ENCODE measurements at places on chromosomes 1 and 21.

DNA sequence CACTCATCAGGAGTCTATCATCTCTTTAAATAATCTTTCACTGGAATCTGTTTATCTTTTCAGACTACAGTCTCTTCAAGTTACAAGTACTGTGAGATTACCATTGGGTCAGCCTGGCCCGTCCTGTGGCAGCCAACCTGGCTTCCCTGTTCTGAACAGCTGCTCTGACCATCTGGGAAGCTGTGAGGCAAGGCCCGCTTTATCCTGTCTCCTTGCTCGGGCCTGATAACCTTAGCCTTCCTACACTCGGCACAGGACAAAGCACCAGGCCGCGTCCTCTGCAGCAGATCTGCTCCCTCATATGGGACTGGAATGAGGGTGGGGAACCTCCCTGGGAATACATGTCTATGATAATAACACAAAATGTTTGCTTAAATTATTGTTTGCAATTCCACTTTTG lies 113.3 kb downstream of the PTPN14 start:
- no peak for DNase-seq

- DNase-seq = no peak
Observed at GRCh38 chr1:222631611-222632208, 13.8 kb downstream of the MIA3 start.

DNA sequence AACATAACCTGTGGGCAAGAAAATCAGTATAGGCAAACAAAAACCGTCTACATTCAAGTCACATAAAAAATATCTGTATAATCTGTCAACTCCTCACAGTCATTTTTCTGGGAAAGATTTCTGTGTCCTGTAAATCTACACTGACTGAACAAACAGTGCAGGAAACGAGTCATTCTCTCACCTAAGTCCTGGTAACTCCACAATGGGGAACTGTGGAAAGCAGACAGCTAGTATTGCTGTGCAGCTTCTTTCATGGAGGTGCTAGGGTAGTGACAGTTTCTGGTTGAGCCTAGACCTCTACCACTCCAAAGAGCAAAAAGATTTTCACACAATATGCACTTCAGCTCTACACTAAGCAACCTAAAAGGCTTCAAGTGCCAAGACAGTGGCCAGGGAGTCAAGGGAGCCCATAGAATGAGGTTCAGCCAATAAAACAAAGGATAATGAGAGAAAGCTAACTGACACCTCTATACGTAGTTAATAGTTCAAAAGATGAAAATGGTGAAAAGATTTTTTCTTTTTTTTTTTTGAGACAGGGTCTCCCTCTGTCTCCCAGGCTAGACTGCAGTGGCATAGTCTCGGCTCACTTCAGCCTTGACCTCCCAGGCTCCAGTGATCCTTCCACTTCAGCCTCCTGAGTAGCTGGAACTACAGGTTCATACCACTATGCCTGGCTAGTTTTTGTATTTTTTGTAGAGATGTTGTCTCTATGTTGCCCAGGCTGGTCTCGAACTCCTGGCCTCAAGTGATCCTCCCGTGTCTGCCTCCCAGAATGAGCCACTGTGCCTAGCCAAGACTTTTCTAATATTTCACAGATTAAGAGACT lies 5.5 kb downstream of the PTP4A2 start:
- DNase-seq = no peak

DNA sequence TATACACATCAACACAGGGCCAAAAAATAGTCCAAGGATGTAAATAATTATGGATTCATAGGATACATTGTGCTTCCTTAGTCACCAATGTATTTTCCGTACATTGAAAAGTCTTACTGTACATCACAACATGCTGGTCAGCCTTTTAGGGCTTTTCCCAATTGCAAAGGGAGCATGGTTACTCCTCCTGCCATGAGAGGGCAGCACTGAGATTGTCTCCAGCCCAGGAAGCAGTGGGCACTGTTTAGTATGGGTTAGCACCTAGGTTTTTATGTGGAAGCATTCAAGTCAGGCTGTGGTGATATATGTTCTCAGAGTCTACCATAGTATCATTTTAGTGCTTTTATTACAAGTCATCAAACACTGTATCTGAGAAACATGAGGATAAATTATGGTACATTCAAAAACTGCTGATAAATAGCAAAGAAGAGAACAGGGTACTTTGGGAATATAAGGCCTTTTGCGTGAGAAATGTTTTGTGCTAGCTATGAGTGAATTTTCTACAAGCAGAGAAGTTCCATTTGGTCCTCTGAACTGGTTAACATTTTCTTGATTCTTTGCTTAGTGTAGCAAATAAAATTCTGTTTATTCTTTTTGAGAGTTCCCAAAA lies 34.0 kb downstream of the ST6GALNAC5 start:
- peak; percentile 30 for DNase-seq

GRCh38 chr1:102628109-102628613 lies 480.2 kb downstream of the COL11A1 start:
- DNase-seq = no peak

GRCh38 chr1:6747674-6748073 lies 37.6 kb upstream of the CAMTA1 start:
- no peak for DNase-seq

DNA sequence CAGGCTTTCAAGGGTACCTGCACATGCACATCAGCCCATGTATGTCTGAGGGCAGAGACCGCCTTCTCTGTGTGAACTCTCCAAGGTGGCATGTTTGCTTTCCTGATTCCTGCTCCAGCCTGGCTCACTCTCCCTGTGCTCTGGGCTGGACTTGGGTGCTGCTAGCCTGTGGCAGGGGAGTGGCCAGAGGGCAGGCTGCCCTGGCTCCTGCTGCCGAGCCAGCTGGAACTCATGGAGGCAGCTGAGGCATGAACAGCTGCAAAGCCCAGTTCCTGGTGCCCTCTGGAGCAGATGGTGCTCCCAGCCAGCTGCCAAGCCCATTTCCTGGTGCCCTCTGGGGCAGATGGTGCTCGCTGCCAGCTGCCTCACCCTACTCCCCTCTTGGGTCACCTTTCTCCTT lies 7.6 kb downstream of the UBL4B start:
- no peak for DNase-seq

- DNase-seq = no peak
Observed at GRCh38 chr1:219537223-219537631, 75.7 kb downstream of the ZC3H11B start.

GRCh38 chr21:33433425-33434114 lies 30.4 kb downstream of the IFNGR2 start:
- no peak for DNase-seq

- DNase-seq = no peak
Observed at GRCh38 chr1:209775678-209776077, 8.7 kb downstream of the C1orf74 start.

DNA sequence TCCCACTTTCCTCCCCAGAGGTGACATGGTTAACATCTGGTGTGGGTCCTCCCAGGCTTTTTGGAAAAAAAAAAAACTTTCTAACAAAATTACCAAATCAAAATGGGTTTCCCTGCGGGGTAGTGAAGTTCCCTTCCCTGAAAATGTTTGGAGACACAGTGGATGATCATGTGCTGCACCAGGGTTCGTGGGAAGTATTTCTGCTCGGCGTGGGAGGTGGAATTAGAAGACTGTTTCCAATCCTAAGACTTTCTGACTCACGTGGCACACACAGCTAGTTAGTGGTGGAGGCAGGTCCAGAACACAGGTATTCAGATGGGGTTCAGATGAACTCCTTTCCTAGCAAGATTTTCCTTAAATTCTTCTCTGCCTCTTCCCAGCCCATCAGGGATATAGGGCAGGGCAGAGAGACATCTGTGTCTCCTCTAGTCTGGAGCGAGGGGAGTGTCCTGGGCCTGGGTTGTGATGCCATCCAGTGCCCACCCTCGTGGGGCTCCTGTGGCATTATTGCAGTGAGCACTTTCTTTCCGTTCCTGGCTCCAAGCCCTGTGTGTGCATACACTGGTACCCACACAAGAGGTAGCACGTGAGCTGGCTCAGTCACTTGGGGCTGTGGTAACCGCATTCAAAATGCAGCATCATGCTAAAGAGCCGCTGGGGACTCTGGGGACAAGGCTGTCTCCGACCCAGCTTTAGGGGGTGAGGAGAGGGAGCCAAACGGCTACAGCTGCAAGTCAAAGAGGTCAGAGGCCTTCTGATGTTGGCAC lies 27.5 kb downstream of the KCNC4 start:
- no peak for DNase-seq

DNA sequence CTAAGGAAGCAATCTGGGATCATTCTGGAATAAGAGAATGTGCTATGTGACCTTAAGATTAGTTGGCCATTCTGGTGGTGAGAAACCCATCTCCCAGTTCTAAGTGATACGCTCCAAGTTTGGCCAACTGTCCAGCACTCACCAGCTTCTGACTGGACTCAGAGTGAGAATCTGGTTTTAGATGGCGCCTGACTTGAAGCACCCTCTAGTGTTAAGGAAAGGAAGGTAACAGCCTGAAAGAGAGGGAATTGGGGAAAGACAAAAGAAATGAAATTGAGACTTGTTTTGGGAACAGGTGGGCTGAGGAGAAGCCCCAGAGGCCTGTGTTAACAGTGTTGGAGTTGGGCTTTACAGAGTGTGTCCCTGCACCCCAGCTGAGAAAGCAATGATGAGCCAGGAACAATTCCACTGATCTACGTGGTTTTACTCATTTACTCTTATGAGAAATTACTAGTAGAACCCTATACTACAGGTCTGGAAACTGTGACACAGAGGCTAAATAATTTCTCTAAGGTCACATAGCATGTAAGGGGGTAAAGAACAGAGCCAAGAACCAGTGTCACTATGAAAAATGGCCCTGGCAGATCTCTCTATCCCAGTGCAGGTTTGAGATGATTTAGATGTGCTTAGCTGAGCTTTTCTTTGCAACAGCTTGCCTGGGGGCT lies 9.3 kb upstream of the FCAMR start:
- peak; percentile 27 for DNase-seq

DNA sequence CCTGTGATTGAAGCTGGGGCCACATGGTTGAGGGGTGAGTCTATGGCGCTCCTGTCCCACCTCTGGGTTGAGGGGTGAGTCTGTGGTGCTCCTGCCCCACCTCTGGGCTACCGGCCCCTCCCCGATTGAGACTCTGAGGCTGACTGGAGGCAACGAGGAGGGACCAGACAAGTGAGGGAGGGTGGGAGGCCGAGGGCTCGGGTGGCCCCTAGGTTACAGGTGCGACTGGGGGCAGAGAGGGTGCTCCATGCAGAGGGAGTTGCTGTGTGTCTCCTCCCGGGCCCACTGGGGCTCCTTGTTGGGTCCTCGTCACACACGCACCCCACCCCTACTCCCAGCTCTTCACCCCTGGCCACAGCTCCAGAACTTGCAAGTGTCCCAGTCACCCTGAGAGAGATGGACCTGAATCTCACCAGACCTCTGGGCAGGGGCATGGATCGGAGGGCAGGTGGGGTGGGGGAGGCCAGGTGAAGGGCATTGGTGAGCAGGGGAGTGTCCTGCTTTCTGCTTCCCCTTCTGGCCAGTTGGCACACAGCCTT lies 12.8 kb downstream of the LDLRAP1 start:
- DNase-seq = no peak

DNA sequence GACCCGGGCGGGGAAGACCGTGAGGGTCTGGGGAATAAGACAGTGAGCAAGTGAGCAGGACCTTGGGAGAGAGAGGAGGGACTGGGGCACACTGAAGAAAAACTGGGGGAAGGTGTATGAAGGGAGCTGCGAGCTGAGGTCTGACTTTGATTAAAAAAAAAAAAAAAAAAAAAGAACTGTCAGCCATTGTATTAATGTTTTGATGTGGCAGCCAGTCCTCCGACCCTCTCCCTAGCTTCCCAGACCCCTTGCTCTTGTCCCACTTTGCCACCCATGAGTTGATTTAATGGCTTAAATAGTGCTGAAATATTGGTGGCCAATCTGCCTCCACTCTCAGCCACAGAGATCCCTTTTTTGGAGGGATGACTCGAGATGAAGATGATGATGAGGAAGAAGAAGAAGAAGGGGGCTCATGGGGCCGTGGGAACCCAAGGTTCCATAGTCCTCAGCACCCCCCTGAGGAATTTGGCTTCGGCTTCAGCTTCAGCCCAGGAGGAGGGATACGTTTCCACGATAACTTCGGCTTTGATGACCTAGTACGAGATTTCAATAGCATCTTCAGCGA lies 652 bp downstream of the HAX1 start:
- DNase-seq = no peak

GRCh38 chr1:207812778-207813511 lies 61.1 kb downstream of the CD46 start:
- no peak for DNase-seq

- no peak for DNase-seq
Observed at GRCh38 chr1:77218477-77219165, 609 bp downstream of the PIGK start.

DNA sequence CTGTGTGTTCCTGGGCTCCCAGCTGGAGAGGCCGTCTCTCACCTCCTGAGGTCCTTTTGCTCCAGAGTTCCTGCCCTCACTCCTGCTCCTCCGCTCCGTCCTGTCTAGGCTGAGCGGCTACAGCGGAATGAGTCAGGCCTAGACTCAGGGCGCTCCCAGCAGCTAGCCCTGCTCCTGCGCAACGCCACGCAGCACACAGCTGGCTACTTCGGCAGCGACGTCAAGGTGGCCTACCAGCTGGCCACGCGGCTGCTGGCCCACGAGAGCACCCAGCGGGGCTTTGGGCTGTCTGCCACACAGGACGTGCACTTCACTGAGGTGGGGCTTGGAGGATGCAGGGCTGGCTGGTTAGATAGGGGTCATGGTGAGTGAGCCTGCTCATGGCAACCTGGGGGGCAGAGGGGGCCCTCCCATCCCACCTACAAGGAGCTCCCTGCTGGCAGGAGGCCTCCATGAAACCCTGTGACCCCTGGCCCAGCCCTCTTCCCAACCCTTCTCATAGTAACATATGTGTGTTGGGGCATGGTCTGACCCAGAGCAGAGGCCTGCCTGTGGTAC lies 15.1 kb downstream of the PSRC1 start:
- DNase-seq = no peak

- DNase-seq = peak; percentile 76
Observed at GRCh38 chr1:31715087-31715872, 11.5 kb upstream of the COL16A1 start.

DNA sequence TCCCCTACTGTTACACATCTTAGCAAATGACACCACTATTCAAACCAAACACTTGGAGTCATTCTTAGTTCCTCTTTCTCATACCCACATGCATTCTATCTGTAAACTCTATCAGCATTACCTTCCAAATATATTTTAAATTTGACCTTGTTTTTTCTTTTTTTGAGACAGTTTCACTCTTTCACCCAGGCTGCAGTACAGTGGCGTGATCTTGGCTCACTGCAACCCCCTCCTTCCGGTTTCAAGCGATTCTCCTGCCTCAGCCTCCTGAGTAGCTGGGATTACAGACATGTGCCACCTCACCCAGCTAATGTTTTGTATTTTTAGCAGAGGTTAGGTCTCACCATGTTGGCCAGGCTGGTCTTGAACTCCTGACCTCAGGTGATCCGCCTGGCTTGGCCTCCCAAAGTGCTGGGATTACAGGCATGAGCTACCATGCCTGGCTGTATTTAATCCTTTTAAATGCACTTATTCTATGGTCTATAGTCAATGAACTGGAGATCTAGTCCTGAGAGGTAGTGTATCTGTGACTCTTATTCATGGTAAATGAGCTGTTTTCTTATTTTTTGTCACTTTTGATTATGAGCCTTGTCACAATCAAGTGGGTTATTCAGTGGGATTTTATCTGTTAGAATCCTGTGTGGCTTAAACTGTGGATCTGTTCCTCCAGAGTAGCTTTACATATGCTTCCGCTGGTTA lies 73.1 kb downstream of the GATAD2B start:
- DNase-seq = no peak

Measured in HTR-8/SVneo (cell line).